Midbrain (tissue), 1 donor: ENCODE measurements at places on chromosomes 16 and 17.
A peak's percentile ranks its signal among the peaks of the same experiment; 100 is the strongest.

GRCh38 chr17:74862108-74862901 lies 2.6 kb upstream of the GRIN2C start:
- peak; percentile 68 for DNase-seq

DNA sequence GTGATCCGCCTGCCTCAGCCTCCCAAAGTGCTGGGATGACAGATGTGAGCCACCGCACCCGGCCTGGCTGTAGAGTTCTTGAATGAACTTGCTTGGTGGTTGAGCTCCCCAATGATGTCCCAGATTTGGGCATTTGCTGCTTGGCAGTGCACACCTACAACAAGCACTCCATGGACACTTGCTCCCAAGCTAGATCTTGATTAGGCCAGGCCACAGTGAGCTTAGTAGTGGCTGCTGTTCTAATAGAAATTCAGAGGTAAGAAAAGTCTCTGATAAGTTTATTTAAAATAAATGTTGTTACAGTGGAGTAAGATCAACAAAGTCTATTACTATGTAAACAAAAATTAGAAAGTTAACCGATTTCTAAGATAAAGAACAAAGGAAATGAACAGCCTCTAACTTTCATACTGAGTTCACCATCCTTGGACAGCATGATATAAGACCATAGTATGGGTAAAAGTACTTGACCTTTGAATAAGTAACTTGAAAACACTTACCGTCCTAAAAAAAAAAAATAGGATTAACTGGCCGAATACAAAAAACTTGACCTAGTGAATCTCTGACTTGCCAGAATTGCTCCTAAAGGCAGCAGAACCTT lies 951 bp downstream of the TMED6 start:
- DNase-seq = no peak

DNA sequence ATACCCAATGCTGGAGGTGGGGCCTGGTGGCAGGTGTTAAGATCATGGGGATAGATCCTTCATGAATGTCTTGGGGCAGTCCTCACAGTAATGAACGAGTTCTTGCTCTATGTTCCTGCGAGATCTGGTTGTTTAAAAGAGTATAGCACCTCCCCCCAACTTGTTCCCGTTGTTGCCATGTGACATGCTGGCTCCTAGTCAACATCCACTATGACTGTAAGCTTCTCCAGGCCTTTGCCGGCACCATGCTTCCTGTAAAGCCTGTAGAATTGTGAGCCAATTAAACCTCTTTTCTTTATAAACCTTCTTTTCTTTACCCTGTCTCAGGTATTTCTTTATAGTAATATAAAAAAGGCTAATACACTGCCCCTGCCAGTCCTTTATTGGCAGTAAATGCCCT lies 33.3 kb downstream of the RANBP10 start:
- DNase-seq = no peak

GRCh38 chr17:64702815-64703214 lies 40.7 kb upstream of the SMURF2 start:
- no peak for DNase-seq

DNA sequence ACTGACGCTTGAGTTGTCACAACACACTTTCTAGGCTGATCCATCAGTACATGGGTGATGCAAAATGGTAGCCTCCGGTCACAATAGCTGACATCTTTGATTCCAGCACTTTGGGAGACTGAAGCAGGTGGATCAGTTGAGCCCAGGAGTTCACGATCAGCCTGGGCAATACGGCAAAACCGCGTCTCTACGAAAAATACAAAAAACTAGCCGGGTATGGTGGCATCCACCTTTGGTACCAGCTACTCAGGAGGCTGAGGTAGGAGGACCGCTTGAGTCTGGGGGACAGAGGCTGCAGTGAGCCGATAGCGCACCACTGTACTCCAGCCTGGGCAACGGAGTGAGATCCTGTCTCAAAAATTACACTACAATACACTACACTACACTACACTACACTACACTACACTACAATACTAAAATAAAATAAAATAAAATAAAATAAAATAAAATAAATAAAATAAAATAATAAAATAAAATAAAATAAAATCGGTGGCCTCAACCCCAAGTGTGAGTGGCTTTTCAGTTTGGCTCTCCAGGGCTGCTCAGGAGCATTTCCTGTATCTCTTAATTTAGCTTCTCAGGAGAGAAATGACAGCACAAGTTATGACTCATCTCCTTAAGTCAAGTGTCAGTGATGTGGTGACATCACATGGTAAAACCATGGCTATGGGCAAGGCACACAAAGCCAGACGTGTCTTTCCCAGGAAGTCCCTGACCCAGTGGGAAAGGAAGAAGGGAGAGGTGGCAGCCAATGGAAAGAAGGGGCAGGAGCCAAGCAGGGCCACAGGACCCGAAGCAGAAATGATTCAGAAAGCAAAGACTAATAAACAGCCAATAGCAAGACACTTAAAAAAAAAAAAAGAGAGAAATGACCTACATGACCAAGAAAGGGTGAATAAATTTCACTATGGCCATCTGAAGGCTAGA lies 75.3 kb upstream of the TBC1D3K start:
- no peak for DNase-seq

DNA sequence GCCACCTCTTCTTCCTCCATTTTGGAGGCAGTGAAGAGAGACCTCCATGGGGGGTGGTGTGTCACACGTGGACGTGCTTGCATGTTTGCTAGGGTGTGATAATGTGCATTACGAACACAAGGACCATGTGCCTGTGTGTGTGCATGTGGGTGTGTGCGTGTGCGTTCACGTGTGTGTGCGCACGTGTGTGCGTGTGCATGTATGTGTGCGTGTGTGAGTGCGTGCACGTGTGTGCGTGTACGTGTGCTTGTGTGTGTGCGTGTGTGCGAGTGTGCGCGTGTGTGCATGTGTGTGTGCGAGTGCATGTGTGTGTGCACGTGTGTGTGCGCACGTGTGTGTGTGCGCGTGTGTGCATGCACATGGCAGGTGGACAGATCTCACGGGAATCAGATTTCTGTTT lies 29.5 kb downstream of the RNF213 start:
- no peak for DNase-seq

- no peak for DNase-seq
Measured at GRCh38 chr16:50699326-50700159, 6.1 kb downstream of the NOD2 start.

DNA sequence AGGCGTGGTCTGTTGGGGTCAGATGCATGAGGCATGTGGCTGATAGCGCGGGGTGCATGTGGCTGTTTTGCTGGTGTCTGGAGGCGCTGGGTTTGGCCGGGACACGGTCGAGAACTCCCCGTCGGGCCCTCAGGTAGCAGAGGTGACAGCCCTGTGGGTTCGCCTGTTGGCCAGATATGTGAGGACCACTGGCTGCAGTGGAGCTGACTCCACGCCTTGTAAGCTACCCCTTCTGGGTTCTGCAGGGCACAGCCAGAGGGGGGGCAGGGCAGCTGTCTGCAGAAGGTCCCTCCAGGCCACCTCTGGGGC lies 38.5 kb downstream of the SOX8 start:
- no peak for DNase-seq

DNA sequence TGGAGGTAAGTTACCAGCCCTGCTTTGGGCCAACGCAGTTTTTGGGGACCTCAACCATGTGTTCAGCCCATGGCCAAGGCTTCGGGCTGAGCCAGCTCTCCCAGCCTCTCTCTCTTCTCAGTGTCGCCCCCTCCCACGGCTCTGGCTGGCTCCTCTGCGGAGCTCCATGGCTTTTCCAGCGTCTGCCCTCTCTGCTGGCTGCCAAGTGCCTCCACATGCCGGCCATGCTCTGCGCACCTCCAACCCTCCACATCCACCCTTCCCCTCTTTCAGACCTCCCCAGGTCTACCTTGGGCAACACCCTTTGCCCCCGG lies 23.2 kb downstream of the COTL1 start:
- DNase-seq = no peak

DNA sequence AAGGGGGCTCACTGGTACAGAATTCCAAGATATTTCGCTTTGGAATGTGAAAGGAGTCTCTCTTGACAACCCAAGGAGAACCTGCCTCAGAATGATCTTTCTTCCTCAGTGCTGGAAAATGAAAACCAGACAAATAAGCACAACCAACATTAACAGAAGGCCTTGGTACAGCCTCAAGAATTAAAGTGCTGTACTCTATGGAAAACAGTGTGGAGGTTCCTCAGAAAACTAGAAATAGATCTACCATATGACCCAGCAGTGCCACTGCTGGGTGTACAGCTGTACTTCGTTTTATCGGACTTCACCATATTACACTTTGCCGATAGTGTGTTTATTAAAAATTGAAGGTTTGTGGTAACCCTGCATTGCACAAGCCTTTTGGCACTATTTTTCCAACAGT lies 25.2 kb downstream of the HLF start:
- no peak for DNase-seq

GRCh38 chr16:26647870-26648269 lies 418.9 kb upstream of the C16orf82 start:
- no peak for DNase-seq
